ENCODE measurements at places on chromosomes 5 and 9.

- DNase-seq: no peak
Measured at GRCh38 chr9:130985029-130985428, 23.9 kb upstream of the LAMC3 start.

DNA sequence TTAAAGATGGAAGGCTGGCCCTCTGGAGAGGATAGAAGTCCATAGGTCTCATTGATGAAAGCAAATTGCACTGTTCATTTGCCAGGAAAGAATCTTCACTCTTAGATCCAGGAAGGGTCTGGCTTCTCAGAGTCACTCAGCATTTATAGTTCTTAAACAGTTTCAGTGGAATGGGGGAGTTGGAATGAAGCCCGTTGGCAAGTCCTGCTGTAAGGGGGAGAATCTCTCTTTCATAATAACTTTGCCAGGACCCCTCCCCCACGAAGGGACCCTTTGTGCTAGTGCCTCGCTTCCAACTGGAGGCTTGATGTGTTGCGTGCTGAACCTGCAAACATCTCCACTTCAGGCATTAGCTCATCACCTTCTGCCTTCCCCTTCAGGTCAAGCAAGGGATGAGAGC lies 57.1 kb downstream of the ENTREP1 start:
- DNase-seq: no peak

- no peak for DNase-seq
Measured at GRCh38 chr5:78661691-78662090, 13.1 kb upstream of the LHFPL2 start.

DNA sequence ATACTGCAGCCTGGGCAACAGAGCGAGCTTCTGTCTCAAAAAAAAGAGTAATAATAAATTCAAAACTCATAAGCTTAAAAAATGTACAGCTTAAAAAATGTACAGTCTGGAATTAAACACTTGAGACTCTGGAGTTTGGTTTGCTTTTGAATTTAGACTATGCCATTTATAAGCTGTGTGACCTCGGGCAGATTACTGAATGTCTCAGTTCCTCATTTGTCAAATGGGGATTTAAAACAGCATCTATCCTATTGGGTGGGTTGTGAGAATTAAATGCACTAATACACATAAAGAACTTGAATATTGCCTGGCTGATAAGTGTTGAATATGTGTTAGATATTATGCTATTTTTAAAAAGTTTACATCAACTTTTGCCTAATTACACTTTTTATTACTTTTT lies 98.4 kb downstream of the SCAMP1 start:
- DNase-seq: no peak

DNA sequence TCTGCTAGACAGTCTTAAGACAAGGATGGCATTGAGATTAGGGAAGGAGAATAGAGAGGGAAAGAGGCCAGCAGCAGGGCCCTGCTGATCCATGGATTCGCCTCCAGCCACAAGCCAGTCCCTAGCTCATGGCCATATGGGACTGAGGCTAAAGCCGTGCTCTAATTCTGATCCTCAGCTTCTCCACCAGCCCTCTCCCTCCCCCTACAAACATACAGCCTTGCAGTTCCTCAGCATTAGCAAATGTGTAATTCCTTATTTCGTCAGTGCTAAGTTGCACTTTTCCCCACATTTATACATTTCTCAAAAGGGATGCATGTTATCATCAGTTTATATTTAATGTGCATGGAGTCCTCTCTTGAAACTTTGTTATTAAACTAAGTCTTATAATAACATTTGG lies 34.8 kb downstream of the ZNF462 start:
- no peak for DNase-seq

- no peak for DNase-seq
Measured at GRCh38 chr9:121218357-121219027, 16.8 kb upstream of the RAB14 start.

- no peak for DNase-seq
Measured at GRCh38 chr5:151233616-151234085, 9.8 kb upstream of the CCDC69 start.

GRCh38 chr5:5360363-5360940 lies 62.0 kb upstream of the ICE1 start:
- DNase-seq: no peak

DNA sequence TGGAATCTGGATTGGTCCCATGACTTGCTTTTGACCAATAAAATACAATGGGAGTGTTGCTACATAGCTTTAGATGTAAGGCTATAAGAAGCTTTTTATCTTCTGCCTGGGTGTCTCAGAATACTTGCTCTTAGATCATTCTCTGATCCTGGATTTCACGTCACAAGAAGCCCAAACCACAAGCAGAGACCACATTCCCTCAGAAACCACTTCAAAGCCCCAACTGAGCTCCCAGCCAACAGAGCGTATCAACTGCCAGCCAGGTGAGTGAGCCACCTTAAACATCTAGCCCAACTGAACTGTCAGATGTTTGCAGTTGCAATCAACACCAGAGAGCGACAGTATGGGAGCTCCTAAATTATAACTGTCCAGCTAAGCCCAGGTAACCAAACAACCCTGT lies 687.1 kb downstream of the TLE1 start:
- peak; percentile 4 for DNase-seq

DNA sequence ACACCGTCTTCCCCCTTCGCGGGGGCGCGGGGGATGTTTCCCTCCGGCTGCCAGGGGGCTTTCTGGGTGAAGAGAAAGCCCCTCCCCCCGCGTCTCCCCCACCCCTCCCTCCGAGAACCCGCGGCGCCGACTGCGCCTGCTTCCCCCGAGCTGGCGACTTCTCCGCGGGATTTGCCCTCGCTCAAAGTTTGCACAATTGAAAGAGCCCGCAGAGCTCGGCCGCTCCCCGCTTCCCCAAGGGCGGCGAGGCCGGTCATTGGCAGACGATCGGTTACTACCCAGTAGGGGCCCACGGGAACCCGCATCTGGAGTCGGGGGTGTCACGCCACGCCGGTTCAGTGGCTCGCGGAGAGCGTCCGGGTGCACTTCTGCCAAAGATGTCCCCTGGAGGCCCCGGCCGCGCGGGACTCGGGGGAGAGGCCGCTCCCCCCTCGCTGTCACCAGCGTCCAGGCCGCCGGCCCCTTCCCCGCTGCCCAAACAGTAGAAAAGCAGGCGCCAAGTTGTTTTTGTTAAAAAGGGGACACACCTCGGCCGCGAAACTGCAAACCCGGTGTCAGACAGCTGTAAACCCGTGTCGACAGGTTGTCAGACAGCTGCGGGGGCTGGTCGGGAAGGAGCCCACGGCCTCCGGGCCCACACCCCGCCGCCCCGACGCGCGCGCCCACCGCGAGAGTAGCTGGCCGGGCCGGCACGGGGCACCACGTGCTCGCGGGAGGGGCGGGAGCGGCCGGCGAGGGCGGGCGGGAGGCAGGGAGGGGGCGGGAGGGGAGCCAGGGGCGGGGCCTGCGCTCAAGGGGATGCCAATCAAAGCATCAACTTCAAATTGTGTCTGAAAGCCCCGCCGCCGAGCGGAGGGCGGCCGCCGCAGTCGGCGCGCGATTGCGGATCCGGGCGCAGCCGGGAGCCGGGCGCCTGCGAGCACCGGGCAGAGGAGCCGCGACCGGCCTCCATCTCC lies at the start of gene IRX1:
IRX1 (plus strand) TSS at position 827 of the 956 bp plus-strand sequence. CDS start 274 bp downstream, outside the sequence.
- DNase-seq: no peak

- no peak for DNase-seq
Measured at GRCh38 chr5:33595303-33595702, 154.5 kb downstream of the TARS1 start.

DNA sequence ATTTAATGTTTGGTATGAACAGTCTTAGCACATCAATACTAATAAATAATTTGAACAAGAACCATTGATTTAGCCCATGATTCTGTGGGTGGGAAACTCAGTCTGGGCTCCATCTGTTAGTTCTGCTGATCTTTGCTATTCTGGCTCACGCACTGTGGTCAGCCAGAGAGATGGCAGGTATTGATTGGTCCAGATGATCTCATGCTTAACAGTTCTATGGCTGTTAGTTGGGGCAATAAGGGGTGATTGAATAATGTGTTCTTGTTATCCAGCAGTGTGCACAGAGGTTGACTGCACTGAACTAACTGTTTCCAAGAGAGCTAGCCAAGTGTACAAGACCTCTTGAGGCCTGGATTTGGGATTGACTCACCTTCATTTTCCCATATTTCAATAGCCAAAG lies 824.3 kb downstream of the SEMA5A start:
- no peak for DNase-seq

DNA sequence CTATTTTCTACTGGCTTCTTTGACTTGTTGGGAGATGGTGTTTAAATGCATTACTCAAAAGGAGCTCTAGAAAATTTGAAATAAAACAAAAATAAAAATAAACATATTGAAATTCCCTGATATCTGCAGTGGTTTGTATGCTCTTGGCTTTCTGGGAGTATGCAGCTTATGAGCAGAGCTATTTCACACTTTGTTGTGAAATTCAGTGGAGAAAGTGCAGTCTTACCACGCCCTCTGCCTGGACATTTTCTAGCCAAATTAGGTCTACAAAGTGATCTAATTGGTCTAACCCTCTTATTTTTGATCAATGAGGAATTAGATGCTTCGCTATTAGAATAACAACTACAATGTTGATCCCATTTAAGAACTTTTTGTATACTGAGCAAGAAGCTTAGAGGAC lies 66.8 kb downstream of the INSYN2B start:
- DNase-seq: no peak

- DNase-seq: no peak
Measured at GRCh38 chr9:13485068-13485596, 205.6 kb upstream of the MPDZ start.

GRCh38 chr5:135430135-135430437 lies 17.1 kb downstream of the DCANP1 start:
- no peak for DNase-seq

DNA sequence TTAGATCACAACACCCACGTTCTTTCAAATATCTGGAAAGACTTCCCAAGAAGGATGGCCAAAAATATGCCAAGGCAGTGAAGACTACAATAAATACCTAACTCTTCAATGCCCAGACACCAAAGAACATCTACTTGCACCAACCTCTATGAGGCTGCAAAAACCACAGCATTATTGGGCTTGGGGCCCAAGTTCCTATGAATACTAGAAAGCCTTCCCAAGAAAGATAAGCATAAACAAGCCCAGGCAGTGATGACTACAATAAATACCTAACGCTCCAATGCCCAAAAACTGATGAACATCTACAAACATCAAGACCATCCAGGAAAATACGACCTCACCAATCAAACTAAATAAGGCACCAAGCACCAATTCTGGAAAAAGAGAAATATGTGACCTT lies 41.3 kb downstream of the AP3B1 start:
- DNase-seq: no peak

GRCh38 chr5:170651604-170652277 lies 131.8 kb upstream of the GABRP start:
- no peak for DNase-seq

DNA sequence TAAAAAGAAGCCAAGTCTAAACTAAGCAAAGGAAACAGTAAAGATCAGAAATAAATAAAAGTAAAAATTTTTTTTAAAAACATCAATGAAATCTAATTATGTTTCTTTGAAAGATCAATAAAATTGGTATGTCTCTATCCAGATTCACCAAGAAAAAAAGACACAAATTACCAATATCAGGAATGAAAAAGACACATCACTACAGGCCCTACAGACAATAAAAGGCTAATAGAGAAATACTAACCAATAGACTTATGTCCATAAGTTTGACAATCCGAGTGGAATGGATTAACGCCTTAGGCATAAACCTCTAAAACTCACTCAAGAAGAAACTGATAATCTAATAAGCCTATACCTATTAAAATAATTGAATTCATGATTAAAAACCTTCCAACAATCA lies 12.4 kb downstream of the BRD3OS start:
- no peak for DNase-seq

GRCh38 chr5:121174351-121174750 lies 677.3 kb upstream of the FTMT start:
- no peak for DNase-seq

DNA sequence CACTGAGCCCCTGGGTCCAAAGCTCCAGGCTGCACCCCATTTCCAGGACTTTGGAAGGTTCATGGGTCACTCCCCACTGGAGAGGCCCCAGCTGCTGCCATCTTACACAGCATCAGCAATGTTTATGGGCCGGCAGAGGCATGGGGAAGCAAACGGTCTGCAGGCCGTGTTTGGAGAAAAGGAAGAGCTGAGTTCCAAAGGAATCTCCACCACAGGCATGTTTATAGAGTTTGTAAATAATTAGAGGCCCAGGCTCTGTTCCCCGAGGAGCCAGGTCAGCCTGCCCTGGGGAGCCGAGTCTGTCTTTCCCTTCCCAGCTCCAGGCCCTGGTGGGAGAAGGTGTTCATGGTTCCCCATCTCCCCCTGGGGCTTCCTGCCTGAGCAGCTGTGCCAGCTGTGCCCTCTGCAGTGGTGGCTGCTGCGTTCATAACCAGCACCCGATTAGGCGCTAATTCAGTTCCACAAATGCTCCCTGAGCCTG lies 64.8 kb downstream of the COL27A1 start:
- no peak for DNase-seq

DNA sequence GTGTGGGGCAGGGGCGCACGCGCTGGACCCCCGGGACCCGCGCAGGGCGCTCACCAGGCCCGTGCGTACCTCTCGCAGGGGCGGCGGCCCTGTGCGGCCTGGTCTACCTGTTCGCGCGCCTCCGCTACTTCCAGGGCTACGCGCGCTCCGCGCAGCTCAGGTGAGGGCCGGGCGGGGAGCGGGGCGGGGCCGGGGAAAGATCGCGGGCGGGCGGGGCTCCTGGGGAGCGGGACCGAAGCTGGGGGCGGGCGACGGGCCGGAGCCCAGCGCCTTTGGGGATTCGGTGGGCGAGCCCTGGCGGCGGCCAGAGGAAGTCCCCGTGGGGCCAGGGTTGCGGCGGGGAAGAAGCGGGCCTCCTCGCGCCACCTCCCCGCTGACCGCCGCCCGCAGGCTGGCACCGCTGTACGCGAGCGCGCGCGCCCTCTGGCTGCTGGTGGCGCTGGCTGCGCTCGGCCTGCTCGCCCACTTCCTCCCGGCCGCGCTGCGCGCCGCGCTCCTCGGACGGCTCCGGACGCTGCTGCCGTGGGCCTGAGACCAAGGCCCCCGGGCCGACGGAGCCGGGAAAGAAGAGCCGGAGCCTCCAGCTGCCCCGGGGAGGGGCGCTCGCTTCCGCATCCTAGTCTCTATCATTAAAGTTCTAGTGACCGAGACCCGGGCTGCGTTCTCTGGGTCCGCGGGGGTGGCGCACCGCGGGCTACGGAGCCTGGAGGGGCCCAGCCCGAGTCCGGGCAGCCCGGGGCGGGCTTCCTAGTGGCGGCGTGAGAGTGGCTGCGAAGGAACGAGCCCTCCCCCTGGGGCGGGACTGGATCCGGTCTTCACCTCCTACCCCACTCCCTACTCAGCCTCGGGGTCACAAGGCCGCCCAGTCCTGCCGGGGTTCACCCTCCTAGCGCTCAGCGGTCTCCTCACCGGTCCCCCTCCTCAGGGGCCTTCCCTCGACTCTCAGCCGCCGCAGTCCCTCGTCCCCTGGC lies 2.4 kb downstream of the LTC4S start:
- DNase-seq: peak; percentile 75

DNA sequence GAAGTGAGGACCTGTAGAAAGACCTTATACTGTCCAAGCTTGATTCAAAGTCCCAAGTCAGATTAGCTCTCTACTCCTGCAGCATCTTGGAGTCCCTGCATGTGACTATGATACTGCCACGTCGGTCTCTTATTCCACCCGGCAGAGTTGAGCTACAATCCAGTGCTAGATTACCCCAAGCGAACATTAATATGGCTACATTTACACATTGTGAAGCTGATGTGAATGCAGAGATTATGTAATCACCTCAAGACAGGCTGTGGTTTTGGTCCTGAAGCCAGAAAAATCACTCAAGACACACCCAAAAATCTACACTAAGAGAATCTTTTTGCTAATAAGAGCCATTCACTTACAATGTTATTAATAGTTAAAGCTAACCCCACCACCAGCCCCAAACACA lies 116.7 kb downstream of the GNA14 start:
- DNase-seq: no peak

GRCh38 chr9:14520341-14520740 lies 172.9 kb downstream of the ZDHHC21 start:
- DNase-seq: no peak

GRCh38 chr5:135032999-135033861 lies 798 bp downstream of the PITX1 start:
- DNase-seq: no peak

All from activated CD4-positive, alpha-beta T cell treated with anti-CD3 and anti-CD28 coated beads, Interleukin-10, Interleukin-2, amounts not matched to agents 100 ng/mL and 50 ng/mL, durations not matched to agents 16 hours and 8 hours (primary cell).